ENCODE measurements at places on chromosomes 12 and 14.

DNA sequence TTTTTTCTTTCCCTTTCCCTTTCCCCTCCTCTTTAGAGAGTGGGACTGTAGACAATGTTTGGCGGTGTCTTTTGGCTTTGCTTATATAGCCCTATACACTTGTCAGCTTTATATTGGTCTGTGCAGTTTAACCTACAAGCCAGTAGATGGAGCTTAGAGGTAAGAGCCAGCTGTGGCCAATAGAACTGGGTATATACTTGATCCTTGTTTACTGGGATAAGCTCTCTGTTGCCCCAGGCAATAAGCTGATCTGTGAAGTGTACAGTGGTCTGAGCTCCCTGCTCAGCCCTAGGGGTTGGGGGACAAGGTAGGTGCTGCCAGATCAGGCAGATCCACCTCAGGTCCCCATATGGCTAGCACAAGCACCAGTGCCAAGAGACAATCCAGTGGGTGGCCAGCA is 434.1 kb downstream of the NOVA1 start:
- no peak for DNase-seq

- no peak for DNase-seq
Measured at GRCh38 chr12:120366845-120367232, 2.1 kb downstream of the MSI1 start.

DNA sequence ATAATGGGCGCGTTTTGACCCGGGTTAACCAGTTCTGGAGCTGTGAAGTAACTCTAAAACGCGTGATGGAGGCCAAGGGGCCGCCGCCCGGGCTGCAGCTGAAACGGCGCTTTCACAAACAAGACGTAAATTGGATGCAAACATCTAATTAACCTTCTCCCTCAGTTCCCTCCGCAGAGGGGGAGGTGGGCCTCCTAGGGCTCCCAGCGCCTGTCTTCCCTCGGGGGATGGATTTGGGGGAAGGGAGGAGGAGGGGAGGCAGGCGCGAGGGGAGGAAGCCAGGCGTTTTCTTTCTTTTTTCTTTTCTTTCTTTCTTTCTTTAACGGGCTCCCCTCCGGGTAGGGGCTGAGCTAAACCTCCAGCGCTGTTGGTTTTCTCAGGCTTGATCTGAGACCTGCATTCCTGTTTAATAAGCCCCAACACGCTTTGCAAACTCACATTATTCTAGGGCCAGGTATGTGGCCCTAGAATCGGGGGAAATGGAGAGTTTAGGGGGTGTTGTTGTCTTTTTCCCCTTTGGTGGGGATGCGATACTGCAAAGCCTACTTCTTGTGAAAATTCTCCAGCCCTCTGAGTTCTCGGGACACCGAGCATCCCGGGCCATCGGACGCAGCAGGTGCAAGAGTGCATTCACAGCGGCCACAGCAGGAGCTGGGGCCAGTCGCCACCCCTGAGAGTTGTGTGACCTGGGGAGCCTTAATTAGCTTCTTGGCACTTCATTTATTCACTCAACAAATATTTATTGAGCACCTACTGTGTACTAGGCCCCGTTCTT is 43.6 kb upstream of the LHX5 start:
- DNase-seq: peak; percentile 79

GRCh38 chr12:78418919-78419318 is 445.7 kb upstream of the SYT1 start:
- no peak for DNase-seq

DNA sequence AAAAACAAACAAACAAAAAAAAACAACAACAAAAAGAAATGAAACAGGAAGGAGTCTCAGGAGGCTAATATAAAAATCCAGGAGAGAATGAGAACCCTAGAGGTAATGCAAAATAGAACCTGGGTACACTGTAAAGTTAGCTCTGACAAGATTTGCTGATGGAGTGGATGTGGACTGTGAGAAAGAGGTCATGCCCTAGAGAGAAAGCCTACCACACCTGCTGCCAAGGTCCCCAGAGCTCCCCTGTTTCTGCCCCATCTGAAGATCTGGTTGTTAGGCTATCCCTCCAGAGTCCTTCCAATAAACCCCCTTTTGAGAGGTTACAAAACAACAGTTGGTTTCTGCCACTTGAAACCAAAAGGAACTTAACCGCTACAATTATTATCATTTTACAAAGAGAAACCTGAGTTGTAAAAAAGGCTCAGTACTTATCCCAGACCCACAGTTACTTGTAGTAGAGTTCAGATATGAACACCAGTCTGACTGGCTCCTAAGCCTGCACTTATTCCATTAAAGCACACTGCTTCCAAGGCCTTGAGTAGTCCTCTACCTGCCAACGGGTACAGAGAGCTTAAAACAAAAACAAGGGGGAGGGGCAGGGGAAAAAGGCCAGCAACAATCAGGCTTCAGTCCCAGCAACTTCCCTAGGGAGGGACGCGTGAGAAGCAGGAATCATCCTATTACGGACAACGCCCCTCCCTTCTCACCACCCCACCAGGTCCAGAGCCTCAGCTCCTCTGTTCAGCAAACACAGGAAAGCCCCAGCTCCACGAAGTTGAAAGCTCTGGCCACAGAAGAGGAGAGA is 27.7 kb downstream of the PPP1R13B start:
- DNase-seq: peak; percentile 5

- DNase-seq: no peak
Measured at GRCh38 chr12:132379996-132380395, 50.6 kb upstream of the GALNT9 start.

DNA sequence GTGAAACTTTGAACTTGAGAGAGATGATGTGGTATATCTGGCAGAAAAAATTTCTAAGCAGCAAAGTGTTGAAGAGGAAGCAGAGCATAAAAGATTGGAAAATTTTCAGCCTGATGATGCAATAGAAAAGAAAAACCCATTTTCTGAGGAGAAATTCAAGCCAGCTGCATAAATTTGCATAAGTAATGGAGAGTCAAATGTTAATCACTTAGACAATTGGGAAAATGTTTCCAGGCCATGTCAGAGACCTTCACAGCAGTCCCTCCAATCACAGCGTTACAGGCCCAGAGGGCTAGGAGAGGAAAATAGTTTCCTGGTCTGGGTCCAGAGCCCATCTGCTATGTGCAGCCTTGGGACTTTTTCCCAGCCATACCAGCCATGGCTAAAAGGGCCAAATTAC is 469.0 kb upstream of the FOXG1 start:
- no peak for DNase-seq

- DNase-seq: no peak
Measured at GRCh38 chr14:68234101-68234905, 414.7 kb downstream of the RAD51B start.

DNA sequence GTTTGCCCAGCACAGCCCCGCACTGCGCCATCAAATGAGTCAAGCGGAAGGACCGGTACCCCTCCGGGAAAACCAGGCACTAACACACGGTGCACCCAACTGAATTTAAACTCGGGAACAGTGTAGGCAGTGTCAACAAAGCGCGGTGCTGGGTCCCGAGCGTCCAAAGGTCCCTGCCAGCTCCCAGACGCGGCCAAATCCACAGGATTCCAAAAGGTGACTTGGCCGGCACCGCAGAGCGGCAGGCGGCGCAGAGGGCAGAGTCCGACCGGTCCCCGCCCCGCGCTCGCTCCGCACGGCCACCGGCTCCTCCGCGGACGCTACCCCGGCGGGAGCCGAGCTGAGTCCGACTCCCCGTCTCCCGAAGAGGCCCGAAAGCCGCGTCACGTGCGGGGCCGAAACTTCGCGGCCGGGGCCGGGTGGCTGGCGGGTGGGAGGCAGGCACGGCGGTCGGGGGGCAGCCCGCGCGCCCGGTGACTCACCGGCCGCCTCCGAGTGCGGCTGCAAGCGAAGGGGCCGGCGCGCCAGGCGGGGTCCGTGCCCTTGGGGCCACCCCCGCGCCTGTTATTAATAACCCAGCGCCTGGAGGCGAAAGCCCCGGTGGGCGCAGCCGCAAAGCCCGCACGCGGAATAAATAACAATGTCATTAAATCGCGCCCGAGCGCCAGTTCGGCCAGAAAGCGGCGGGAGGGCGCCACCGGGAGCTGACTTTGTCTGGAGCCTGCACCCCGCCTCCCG is 863 bp downstream of the DENND5B start:
- peak; percentile 60 for DNase-seq

DNA sequence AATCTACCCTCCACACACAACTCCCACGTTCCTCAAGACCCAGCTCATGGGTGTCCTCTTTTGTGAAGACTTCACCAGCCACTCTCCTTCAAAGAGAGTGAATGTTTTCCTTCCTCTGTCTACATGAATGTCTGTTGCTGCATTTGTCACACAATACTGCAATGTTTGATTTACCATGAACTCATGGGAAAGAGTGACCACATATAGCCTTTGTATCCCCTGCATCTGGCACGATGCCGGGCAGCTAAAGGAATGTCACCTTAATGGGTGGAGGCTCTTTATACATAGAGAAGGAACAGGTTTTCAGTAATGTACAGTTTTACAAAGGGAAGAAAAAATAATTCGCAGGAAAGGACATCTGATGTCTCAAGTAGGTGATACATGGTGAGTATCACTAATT is 12.1 kb upstream of the BCDIN3D start:
- no peak for DNase-seq

GRCh38 chr14:61183196-61183885 is 97.8 kb downstream of the TMEM30B start:
- DNase-seq: no peak

DNA sequence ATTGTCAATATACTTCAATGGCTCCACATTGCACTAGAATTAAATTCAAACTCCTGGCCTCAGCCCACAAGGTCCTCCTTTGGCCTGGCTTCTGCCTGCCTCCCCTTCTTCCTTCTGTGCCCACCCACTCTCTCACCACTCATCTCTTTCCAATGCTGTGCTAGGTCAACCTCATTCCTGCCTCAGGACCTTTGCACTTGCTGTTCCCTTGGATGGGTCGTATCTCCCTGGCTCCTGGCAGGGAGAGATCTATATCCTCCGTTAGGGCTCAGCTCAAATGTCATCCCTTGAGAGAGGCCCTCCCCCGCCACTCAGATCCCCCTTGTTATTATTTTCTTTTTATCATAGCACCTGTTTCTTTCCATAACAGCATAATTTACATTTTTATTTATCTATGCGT is 79.9 kb upstream of the LHX5 start:
- DNase-seq: no peak

DNA sequence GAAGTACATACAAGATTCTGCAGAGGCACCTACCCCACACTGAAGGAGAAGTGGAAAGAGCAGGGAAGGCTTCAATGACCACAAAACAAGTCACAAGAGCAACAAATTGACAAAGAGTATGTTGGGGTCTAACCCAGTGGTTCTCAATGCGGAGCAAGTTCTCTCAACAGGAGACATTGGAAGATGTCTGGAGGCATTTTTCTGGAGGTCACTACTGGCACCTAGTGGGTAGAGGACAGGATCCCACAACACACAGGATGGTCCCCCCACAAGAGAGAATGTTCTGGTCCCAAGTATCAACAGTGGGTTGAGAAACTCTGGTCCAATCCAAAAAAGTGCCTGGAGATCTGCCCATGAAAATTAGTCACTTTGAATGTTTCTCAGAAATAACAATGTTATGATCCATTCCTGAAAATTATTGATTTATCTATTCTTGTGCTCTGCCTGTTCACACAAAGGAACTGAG is 3.4 kb downstream of the SSH1 start:
- no peak for DNase-seq

DNA sequence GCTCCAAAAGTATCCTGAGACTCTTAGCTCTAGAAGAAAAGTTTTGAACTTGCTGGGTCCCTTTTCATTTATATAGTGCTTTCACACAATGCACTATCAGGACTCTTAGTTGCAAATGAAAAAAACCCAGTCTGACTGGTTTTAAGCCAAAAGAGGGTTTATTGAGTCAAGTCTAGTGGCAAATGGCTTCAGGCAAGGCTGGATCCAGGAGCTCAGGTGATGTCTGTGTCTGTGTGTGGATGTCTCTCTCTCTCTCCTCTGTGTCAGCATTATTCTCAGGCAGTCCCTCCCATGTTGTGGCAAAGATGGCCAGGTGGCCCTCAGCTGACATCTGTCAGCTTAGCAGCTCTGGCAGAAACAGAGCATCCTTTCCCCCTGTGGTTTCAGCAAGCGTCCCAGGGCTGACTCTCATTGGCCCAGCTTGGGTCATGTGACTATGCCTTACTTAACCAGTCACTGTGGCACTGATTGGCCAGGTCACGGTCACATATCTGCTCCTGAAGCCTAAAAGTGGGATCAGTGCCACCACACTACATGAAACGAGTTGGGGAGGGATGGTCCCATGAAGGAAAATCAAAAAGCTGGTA is 6.2 kb downstream of the TMEM120B start:
- DNase-seq: no peak

DNA sequence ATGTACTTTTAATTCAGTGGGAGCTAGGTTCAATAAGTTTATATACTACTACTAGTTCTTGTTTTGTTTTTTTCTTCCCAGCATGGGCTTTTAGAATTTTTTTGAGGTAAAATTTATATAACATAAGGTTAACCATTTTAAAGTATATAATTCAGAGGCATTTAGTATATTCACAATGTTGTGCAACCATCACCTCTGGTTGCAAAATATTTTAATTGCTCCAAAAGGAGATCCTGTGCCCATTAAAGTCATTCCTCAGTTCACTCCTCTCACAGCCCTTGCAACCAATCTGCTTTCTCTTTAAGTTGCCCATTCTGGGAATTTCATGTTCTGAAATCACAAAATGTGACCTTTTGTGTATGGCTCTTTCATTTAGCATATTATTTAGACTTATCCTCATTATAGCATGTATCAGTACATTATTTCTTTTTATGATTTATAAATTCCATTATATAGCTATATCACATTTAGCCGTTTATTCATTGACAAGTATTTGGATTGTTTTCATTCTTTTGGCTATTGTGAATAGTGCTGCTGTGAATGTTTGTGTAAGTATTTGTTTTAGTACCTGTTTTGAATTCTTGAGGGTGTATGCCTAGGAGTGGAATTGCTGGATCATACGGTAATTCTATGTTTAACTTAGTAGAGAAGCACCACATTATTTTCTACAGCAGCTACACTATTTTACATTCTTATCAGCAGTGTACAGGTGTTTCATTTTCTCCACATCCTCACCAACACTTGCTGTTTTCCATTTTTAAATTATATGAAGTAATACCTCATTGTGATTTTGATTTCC is 59.1 kb downstream of the ARHGAP5 start:
- DNase-seq: no peak

Measured in neuronal stem cell (in vitro differentiated cells).